Fibroblast of skin of right quadriceps (primary cell): ENCODE measurements at places on chromosomes 2 and 18.

DNA sequence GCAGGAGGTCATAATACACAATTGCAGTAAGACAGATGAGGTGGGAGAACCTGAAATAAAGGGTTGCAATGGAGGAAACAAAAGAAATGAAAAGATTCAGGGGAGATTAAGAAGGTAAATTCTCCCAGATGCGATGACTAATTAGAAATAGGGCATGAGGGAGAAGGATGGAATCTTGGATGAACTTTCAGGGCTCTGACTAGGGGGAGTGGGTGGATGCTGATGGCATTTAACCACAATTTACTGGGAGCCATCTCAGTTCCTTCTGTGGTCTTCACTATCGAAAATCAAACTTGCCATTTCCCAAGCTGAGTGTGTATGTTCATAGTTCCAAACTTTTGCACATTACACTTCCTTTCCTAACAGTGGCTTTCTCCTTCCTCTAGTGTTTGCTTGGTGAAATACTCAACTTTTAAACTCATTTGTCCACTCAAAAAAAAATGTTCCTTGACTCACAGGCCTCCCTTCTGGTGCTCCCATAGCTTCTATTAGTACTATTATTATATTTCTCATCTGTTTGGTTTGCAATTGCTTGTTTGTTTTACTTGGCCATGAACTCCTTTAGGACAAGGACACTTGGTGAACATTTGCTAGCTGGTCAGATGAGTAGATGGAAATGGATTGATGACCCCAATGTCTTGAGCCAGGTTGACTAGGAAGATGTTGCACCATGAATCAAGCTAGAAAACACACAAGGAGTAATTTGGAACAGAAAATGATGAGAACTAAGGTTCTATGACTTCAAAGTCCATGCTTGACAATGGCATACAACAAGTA is 178.5 kb downstream of the DIS3L2 start:
- peak; percentile 35 for DNase-seq

DNA sequence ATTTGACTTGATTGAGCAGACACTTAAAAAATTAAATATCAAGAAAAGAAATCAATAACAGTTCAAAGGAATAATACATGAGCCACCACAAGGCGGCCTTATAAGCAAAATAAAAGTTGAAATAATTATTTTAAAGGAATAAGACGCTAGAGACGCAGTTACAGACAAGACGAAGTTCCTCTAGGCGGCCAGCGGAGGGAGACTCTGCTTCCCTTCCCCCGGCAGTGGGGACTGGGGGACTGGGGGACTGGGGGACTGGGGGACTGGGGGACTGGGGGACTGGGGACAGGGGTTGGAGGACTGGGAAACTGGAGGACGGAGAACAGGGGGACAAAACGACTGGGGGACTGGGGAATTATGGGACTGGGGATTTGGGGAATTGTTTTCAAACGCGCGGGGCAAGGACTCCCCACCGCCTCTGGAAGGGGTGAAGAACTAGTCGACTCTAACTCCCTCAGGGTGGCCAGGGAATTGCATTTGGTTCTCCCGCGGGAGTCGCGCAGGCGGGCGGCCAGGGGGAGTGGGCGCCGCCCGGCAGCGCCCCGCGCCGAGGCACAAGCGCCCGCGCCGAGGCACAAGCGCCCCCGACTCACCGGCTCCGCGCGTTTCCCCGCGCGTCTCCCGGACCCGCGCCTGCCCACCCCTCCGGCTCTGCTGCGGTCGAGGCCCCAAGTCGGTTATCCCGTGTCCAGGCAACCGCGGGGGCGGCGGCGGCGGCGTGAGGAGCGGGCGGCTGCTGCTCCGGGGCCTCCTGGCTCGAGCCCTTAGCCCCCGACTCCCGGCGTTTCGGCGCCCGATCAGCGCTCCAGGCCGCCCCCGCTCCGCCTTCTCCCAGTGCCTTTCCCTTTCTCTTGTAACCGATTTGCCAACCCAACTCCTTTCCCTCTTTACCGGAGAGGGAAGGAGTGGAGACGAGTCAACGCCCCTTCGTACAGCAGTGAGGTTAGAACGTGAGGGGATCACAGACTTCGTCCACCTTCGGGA is at the start of gene CCDC178:
Gene CCDC178 (minus strand): TSS at position 662 of the 984 bp plus-strand sequence. CDS start 28,633 bp downstream, outside the sequence.
- peak; percentile 72 for DNase-seq

DNA sequence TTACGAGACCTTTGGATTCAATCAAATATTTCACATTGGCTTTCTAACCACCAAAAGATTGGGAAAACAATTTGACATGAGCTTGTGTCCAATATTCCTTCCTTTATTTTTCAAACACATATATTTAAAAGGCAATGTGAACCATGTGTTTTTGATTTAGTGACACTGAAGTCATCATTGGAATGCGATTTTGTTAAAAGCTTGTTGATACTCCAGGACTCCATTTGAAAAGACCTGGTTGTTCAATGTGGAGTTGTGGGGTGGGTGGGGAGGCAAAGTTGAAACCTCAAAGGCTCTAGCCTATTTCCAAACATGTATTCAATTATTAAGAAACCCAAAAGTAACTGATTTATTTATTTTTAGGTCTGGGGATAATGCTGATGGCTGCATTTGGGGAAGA is 114.1 kb upstream of the TRIB2 start:
- DNase-seq = peak; percentile 64

DNA sequence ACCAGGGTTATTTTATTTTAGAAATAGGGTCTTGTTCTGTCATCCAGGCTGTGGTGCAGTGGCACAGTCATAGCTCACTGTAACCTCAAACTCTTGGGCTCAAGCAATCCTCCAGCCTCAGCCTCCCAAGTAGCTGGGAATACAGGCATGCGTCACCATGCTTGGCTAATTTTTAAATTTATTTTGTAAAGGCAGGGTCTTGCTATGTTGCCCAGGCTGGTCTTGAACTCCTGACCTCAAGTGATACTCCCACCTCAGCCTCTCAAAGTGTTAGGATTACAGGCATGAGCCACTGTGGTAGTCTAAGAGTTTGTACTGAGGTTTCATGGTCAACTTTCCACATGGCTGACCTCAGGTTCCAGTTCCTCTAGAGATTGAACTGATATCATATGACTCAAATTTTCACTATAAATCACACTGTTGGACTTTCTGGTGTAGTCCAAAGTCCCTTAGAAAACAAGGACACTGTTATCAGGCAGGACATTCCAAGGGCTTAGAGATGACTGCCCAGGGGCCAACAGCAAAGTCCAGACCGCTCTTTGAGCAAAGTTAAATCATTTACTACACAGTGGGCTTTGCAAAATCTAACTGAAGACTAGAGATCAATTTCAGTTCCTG is 82.0 kb upstream of the MEX3C start:
- no peak for DNase-seq

GRCh38 chr2:86147793-86148192 is 41.8 kb downstream of the PTCD3 start:
- DNase-seq = no peak
